Activated CD4-positive, alpha-beta T cell treated with anti-CD3 and anti-CD28 coated beads, Interleukin-2, amount 50 U/mL, for 48 hours (primary cell): ENCODE measurements at places on chromosomes 4 and X.

- DNase-seq = no peak
These were observed 25.7 kb downstream of the EREG start for GRCh38 chr4:74390677-74391076.

DNA sequence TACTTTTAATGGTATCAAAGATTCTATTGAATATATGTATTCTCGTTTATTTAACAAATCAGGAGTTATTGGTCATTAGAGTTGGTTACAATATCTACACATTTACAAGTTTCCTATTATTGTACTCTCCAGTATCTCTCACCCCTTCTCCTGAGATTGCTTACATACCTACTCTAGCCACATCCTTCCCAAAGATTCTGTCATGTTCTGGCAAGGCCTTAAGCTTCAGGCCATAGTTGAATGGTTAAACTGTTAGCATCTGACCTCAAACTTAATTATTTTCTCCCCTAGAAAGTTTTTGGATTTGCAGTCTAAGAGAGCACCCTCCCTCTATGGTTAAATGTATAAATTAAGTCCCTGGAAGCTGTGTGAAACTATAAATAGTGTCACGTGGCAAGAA, 784.2 kb downstream of the GLUD2 start:
- no peak for DNase-seq

GRCh38 chrX:109732017-109732801, 848 bp downstream of the ACSL4 start:
- peak; percentile 30 for DNase-seq

GRCh38 chrX:53442322-53442631, 8.1 kb upstream of the HSD17B10 start:
- DNase-seq = no peak

DNA sequence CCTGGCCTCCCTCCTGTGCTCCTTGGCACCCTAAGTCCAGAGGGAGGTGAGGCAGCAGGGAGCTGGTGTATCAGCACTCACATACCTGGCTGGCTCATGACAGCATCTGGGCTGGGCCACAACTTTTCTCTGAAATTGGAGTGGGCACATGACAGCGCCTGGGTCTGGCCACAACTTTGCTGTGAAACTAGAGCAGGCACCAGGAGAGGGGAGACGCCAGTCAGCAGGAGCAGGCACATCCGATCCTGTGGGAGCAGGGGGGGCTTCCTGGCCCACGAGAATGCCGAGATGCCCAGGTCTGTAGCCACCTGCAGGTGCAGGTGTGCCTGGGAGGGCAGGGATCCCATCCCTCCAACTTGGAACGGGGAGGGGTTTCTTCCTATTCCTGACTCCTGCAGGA, 69.7 kb upstream of the PPP3CA start:
- no peak for DNase-seq

DNA sequence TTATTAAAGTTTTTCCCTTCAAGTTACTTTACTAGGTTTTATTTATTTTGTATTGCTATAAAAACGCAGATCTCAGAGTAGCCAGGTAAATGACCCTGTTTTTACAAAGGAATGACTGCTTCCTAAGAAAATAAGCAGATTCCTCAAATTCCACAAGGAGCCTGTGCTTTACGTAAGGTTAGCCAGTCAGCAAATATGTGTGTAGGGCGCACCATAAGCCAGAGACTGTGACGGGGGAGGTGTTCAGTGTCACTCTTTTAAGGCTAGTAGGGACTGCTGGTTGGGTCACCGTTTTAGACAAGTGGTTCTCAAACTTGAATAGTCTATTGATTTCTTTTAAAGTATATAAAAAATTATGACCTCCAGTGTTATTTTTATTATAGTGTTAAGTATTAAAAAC, 119.9 kb downstream of the ANK2 start:
- DNase-seq = no peak

DNA sequence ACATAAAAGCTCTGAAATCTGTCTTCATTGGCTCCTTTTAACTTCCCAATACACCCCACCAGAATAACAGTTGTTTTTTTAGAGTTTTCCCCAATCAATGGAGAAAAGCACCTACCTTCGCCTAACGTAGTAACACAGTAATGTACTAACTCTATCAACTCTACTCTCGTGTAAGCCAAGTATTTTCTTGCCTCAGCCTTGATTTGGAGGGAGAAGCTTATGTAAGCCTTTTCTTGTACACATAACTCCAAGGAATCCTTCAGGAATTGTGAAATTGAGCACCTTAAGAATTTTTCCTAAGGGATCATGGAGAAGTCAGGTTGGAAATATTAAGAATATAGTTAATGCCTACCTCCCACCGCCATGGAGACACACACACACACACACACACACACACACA, 181.2 kb downstream of the RAPGEF2 start:
- no peak for DNase-seq

GRCh38 chrX:12153741-12154140, 15.5 kb downstream of the FRMPD4 start:
- DNase-seq = no peak
